WTC11 (cell line): ENCODE measurements at places on chromosomes 13 and 19.

DNA sequence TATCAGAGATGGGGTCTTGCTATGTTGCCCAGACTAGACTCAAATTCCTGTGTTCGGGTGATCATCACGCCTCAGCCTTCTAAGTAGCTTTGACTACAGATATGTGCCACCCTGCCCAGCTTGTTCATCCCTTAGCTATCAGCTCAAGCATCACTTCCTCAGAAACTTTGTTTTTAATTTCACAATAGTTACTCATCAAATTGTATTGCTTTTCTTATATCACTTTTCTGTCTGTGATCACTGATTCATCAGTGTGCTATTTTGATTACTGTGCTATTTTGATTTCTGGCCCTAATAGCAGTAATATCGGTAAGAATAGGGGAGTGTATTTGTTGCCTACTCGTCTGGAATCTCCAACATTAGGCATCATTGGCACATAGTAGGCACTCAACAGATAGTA, 878.6 kb upstream of the PCDH20 start:
- H3K27ac ChIP-seq: no peak overlapping the region
- no peaks in the 10 kb centered on the region for H3K4me1 ChIP-seq
- no peak overlapping the region for H3K4me3 ChIP-seq
- peaks cover 11% of the 10 kb centered on the region for H3K36me3 ChIP-seq
- H3K27me3 ChIP-seq: no peaks in the 10 kb centered on the region
- no peak for DNase-seq

GRCh38 chr19:15180451-15181390, 20.1 kb downstream of the NOTCH3 start:
- H3K4me1 ChIP-seq: peaks cover 13% of the 10 kb centered on the region
- peak overlapping the region; percentile 20; the same call in 1 of the 2 replicates for H3K4me3 ChIP-seq
- peak overlapping the region; percentile 45 for H3K27ac ChIP-seq
- peak; percentile 81 for DNase-seq
- H3K36me3 ChIP-seq: peaks cover 49% of the 10 kb centered on the region

- H3K36me3 ChIP-seq: no peaks in the 10 kb centered on the region
- peaks cover 15% of the 10 kb centered on the region for H3K4me1 ChIP-seq
- H3K27ac ChIP-seq: no peak overlapping the region
- H3K27me3 ChIP-seq: peaks cover 49% of the 10 kb centered on the region
- H3K4me3 ChIP-seq: peak overlapping the region; percentile 20; the same call in 1 of the 2 replicates
Measured at GRCh38 chr19:3459089-3459881, 21.0 kb downstream of the SMIM24 start.

DNA sequence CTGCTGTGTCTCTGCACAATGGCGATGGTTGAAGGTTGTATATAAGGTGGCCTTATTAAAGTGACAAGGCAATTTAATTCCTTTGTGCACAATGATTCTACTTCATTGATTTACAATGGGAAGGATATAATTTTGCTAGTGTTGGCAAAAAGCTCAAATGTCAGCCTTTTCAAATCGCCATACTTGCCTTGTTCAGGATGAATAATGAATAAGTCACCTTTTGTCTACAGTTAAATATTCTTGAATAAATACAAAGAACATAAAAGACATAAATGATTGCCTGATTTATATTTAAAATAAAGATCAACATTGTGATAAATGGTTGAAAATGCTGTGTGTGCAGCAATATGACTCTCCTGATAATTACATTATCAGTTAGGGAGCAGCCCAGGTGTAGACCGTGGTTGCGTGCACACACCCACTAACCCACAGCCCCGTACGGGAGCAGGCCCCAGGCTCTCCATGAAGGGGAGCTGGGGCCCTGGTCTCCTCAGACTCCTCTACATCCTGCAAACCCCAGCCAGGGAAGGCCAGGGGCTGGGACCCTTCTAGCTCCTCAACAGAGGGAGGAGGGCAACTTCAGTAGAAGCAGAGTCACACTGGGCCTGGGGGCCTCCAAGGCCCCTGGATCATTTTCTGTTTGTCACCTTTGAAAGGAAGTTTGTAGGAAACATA, 64.9 kb downstream of the TEX29 start:
- no peak overlapping the region for H3K27ac ChIP-seq
- H3K27me3 ChIP-seq: no peaks in the 10 kb centered on the region; the same call in 1 of the 2 replicates
- H3K36me3 ChIP-seq: peaks cover 5% of the 10 kb centered on the region
- H3K4me3 ChIP-seq: no peak overlapping the region
- no peak for DNase-seq

DNA sequence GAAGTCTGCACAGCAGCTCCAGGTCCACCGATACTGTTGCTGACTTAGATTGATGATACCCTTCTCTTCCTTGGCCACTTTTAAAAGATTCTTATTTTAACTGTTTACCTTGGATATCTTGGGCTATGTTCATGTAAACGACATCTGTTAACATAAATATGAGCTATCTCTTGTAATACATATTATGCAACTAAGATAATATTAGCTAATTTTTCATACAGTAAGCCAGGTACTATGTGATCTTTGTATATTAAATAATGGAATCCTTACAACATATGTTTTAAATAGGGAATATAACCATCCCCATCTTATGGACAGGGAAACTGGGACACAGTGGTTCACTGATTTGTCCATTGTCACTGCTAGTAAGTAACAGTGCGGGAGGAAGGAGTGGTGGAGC, 37.9 kb downstream of the TNFRSF19 start:
- H3K27ac ChIP-seq: no peak overlapping the region
- no peak for DNase-seq

DNA sequence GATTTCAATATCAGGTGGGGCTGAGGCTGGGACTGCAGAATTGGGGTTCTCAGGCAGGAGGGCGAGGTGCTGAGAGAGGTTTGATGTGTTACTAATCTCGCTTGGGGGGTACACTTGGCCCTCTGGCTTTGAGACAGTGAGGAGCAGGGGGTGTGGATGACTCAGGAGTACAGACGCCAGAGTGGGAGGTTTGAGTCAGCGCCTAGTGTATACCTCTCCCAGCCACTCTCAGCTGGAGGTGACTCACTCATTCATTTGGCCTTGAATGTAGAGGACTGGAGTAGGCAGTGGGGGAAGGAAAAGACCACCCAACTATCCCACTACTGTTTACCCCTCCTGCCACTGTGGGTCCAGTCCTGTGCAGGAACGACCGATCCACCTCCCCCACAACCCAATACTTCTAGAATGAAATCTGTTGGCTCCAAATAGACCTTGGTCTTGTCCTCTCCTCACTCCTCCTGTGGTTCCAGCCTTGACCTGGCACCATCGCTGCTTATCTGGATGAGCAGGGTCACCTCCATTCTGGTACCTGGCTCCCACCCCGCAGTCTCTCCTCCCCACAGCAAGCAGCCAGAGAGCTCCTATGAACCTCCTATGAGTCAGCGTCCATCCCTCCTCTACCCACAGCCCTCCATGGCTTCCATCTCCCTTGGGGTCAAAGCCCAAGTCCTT, 20.1 kb upstream of the ZNRF4 start:
- H3K36me3 ChIP-seq: no peaks in the 10 kb centered on the region
- H3K27ac ChIP-seq: no peak overlapping the region
- no peak for DNase-seq
- H3K4me3 ChIP-seq: peak overlapping the region; percentile 81

- H3K36me3 ChIP-seq: no peaks in the 10 kb centered on the region
- peak overlapping the region; percentile 92 for H3K27ac ChIP-seq
- H3K4me3 ChIP-seq: no peak overlapping the region
- no peaks in the 10 kb centered on the region for H3K27me3 ChIP-seq
- no peak for DNase-seq
Measured at GRCh38 chr13:95756072-95756471, 79.1 kb downstream of the DNAJC3 start.

DNA sequence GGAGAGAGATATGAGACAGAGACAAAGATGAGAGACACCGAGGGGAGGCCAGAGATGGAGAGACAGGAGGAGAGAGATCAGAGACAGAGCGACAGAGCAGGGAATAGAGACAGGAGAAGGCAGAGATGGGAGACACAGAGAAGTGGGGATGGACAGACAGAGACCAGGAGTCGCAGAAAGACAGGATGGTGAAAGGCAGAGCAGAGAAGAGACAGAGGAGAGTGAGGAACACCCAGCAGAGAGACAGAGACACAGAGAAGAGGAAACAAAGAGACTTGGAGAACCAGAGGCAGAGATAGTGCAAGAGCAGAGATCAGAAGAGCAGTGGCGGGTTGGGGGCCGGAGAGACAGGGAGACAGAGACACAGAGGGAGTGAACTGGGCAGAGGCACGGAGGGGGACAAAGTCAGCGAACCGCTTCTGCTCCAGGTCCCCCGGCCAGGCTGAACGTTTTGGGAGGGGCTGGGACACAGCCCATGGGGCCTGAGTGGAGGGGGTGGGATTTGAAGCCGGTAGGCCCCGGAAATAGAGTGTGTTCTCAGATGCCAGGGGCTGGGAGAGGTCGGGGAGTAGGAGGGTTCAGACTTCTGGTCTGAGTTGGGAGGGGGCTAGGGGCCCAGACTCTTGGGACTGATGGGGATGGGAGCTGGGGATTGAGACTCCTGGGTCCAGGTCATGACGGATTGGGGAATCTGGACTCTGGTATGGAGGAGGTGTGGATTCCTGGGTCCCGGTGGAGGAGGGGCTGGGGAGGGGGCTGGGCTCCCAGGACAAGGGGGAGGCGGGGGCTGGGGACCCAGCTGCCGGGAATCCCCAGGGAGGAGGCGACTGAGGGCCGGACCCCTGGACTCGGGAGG, 654 bp downstream of the ZNF579 start:
- DNase-seq: peak; percentile 33
- peak overlapping the region; percentile 86 for H3K4me3 ChIP-seq

DNA sequence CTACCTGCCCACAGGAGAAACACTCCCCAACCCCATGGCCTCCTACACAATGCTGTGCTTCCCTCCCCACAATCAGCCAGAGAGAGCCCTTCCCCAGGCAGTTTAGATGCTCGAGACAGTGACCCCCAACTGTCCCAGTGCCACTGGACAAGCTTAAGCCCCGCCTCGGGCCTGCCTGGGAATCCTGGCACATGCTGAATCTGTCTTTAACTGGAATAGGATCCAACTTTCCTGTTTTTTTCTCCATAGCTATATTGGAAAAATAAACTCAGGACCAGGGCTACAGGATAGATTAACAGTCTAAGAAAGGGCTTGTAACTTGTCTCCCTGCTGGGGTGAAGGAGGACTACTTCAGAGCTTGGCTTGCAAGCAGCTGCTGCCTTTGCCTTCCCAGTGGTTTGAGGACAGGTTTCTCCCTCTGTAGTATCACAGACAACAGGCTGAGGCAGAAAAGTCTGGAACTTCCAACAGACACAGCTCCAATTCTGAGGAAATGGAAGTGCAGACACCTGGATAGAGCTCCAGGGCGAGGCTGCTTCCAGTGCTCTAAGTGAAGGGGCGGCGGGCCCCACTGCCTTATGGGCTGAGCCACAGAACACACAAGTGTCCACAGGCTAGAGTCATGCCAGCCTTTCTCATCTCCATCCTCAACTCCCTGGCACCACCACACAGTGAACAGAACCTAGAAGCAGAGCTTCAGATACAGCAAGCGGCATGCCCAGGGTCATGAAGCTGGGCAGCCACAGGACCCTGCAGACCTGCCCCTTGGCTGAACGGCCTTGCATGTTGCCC, 228.3 kb downstream of the TUBA3C start:
- H3K27me3 ChIP-seq: peaks cover 33% of the 10 kb centered on the region
- H3K4me3 ChIP-seq: no peak overlapping the region
- DNase-seq: no peak

GRCh38 chr19:57088133-57088532, 31.7 kb upstream of the USP29 start:
- H3K36me3 ChIP-seq: peaks cover 61% of the 10 kb centered on the region
- H3K27me3 ChIP-seq: peaks cover 14% of the 10 kb centered on the region
- no peak overlapping the region for H3K27ac ChIP-seq

GRCh38 chr13:85283408-85283807, 515.8 kb downstream of the SLITRK6 start:
- H3K36me3 ChIP-seq: no peaks in the 10 kb centered on the region
- no peaks in the 10 kb centered on the region for H3K27me3 ChIP-seq
- no peak overlapping the region for H3K4me3 ChIP-seq

GRCh38 chr13:21475115-21475514, 16.0 kb upstream of the ZDHHC20 start:
- peaks cover 4% of the 10 kb centered on the region for H3K4me1 ChIP-seq
- no peak overlapping the region for H3K27ac ChIP-seq
- peaks cover 9% of the 10 kb centered on the region for H3K36me3 ChIP-seq
- no peak overlapping the region for H3K4me3 ChIP-seq
